ENCODE measurements at places on chromosomes 5 and 9.

- no peak for DNase-seq
Measured at GRCh38 chr5:173247510-173247909, 12.5 kb upstream of the NKX2-5 start.

DNA sequence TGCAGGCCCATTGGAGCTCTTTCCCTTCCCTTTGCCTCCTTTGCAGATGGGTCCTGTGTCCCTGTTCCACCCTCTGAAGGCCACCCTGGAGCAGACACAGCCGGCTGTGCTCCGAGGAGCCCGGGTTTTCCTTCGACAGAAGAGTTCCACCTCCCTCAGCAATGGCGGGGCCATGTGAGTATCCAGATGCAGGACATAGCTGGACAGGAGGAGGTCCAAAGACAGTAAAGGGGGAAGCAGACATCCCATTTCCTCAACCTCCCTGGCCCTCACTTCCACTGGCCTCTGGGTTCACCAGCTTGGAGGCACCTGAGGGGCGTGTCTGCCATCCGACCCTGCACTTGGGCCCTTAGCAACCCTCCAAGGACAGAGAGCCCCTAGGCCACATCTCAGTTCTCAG lies 237.9 kb downstream of the CACNA1B start:
- no peak for DNase-seq

DNA sequence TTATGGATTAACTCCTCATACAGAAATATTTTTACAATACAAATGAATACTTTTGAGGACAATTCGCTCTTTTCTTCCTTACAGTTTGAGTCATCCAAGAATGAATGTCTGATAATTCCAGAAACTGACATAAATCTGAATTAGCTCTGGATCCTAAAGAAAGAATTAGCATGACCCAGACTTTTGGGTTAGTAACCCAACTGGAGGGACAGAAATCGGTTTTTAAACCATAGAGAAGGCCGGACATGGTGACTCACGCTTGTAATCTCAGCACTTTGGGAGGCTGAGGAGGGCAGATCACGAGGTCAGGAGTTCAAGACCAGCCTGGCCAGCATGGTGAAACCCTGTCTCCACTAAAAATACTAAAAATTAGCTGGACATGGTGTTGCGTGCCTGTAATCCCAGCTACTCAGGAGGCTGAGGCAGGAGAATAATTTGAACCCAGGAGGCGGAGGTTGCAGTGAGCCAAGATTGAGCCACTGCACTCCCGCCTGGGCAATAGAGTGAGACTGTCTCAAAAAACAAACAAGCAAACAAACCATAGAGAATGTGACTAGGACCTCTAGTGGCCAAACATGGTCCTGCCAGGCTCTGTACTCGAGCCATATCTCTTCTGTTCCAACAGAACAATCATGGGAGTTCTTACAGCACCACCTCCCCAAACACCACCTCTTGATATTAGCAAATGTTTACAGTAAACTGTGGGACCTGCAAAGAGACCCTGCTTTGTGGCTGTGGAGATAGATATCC lies 44.8 kb downstream of the LURAP1L start:
- no peak for DNase-seq

- DNase-seq, result no peak
Measured at GRCh38 chr9:35311891-35312639, 150.3 kb downstream of the UNC13B start.

DNA sequence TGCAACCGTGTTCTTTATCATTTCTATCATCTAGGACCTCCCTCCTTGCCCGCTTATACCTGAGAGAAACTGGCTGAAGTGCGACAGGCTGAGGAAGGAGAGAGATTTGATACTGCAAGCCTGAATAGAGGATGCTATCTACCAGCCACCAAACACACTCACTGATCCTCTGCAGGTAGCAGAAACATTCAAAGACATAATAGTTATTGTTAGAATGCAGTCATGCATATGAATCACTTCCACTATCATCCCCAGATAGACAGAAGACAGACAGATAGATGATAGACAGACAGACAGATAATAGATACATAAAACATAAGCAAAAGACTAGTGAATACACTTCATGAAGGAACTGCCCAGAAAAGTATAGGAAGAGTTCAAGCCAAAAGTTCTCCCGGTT lies 32.9 kb downstream of the FAM81B start:
- DNase-seq, result no peak

DNA sequence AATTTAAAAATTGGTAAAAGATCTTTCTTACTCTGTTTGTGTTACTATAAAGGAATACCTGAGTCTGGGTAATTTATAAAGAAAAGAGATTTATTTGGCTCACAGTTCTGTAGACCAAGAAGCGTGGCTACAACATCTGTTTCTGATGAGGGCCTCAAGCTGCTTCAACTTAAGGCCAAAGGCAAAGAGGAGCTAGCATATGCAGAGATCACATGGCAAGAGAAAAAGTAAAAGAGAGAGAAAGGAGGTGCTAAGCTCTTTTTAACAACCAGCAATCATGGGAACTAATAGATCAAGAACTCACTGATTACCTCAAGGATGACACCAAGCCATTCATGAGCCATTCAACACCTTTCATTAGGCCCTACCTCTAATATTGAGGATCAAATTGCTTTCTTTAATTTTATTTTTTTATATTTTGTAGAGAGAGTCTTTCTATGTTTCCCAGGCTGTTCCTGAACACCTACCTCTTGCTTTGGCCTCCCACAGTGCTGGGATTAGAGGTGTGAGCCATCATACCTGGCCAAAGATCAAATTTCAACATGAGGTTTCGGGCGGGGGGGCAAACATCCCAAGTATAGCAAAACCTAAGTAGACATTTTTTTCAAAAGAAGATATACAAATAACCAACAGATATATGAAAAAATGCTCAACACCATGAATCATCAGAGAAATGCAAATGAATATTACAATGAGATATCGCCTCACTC lies 16.0 kb upstream of the SHC3 start:
- DNase-seq, result no peak

DNA sequence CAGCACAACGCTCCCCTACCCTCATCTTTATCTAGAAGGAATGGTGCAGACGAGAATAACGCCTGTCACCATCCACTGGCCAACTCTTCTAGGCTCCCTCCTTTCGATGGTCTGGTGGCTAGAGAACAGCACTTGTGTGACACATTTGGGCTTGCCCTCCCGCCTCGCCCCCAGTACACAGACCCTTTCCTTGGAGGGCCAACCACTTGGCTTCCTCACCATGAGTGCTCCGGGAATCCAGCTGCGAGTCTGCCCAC lies 1.4 kb downstream of the GNAQ start:
- DNase-seq, result no peak

DNA sequence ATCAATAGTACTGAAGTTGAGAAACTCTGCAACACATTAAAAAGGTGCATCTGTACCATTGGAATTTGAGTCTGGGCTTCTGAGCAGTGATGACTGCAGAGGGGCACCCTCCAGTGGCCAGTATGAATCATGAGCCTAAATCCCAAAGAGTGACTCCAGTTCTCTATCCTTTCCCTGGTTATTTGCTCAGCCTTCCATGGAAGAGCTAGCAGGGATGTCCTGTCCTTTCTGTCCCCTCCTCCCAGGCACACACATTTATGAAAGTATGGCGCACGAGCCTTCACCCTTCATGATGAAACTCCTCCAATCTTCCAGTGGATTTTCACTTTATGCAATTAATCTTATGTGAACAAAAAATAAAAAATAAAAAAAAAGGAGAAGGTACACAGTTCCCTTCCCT lies 81.0 kb downstream of the ESM1 start:
- DNase-seq, result no peak

GRCh38 chr9:96158147-96158546 lies 143.8 kb downstream of the HSD17B3 start:
- no peak for DNase-seq

GRCh38 chr5:149628221-149628620 lies 46.9 kb downstream of the ARHGEF37 start:
- DNase-seq, result no peak

DNA sequence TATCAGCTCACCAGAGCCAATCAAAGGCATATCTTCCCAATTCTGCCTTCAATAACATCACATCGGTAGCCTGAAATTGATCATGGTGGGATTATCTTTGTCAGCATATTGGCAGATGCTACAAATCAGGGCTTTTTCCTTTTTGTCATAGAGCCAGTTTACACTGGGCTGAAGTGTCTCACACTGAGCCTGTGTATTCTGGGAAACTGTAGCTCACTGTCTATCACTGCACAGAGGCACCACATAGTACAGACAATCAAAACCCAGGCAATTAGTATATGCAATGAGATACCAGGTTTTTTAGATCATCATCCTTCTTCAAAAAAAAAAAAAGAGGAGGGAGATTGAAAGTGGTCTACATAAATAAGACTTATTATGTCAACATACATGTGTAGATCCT lies 46.6 kb downstream of the ADAM19 start:
- no peak for DNase-seq

DNA sequence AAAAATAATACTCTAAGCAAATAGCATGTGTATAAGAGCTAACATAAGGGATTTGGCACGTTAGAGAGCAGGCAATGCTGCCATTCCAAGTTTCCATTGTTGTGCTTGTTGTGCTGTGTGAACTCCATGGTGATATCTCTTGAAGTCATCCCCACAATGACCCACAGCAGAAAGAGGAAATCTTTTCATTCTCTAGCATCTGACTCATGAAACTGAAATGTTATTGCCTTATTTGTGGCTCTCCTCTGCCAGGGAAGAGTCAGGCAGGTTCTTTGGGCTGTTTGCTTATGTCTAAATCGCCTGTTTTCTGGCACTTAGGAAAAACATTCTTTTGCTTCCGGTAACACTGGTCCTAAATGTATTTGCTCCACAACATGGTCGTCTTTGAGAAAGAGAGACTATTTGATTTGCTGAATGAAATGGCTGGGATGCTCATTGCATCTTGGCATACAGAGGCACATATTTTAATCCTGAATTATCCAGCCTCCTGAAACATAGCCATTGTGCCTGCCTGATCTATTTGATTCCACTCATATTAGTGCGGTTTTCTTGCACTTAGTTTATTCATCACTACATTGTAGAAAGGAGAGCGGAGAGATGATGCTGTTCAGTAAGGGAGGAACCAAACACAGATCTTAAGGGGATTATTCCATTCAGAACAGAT lies 188.8 kb downstream of the CSNK1G3 start:
- no peak for DNase-seq

- no peak for DNase-seq
Measured at GRCh38 chr5:81819556-81820317, 68.8 kb upstream of the SSBP2 start.

DNA sequence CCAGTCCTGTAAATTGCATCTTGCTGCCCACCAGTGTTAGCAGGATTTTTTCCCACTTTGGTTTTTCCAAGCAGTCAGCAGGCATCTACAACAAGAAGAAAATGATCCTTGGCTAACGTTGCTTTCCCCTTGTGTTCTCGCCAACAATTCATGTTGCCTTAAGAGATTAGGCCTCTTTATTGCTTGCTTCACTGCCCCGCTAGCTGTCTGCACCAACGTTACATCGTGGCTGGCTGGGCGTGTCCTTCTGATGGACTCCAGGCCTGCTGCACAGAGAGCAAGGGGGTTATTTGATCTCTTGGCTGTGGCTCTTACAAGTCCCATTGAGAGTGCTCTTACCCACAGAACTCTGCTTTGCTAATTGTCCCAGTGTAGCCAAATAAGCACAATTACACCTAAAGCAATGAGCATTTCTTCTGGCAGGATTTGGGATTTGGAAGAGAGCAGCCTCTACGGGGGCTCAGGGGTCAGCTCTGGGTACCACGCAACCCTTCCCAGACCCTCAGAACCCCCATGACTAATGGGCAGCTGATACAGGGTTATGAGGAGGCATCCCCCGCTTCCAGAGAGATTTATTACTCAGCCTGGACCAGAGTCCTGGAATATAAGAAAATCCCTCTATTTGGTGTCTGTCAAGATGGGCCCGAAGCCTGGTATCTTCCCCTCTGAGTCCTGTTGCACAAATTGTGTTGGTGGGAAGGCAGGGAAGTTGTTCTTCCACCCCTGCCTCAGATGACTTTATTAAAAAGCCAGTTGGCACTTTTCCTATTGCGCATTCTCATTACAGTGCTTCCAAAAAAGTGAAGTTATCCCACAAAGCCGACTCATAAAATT lies 17.6 kb downstream of the DCANP1 start:
- no peak for DNase-seq

Measured in head of caudate nucleus (tissue), 42 donors.